ENCODE measurements at places on chromosomes 13 and 19.

DNA sequence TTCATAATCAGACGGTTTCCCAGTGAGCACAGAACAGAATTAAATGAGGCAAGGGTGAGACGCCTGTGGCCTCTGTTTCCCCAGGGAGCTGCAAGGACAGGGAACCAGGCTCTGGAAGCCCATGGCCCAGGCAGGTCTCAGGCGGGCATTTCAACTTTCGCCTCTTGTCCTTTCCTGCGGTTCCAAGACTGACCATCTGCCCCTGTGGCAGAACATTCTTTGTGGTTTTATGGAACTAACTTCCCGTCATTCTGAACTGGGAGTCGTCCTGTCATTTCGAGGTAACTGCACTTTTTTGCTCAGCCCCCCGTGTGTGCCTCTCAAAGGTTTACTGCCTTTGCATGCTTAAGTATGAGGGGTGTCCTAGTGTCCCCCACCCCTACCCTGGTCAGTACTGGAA, 70.9 kb downstream of the KL start:
- no peak for DNase-seq

DNA sequence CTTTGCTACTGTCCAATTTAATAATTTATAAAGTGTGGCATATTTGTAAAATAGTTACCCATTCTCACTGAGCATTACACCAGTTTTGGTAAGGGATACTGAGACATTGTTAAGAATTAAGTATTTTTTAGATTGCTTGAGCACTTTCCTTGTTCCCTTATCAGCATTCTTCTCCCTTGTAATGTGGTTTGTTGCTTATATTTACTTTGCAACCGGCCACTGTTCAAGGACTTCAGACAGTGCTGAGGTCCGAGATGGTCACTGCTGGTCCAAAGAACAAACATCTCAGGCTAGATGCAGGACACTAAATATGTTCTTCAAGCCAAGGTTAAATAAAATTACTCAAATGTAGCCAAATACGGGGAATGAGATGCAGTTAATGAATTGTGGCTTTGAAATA, 161.4 kb downstream of the TM9SF2 start:
- DNase-seq: peak; percentile 85

DNA sequence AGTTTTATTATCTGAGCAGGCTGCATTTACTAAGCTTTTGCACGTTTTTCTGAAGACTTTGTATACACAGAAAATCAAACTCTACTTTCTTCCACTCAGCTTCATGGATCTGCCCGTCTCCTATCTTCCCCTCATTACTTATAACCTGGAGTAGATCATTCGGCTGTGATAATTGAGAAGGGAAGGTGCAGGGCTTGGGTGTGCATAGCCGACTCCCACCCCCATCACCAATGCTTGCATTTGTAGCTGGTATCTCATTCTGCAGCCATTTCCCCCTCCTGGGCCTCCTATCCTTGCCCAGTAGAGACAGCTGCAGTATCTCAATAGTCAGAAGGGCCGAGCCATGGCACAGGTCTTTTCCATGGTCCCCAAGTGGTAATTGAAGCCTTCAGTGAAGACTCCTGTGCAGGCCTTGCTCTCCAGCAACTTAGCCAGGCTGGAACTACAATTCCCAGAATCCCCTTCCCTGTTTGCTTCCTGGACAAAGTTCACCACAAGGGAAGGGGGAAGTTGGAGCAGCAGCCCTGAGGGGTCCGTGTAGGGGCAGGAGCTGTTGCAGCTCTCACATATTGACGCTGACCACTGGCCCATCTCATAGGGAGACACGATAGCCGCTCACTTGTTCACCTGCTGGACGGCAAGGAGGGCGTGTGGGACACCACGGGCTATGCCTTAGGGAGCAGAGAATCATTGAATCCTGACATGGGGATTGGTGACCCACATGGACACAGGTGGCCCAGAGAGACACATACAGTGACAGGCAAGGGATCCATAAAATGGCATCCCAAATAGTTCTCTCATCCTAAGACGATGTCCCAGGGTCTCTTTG, 2.1 kb upstream of the SIGLEC8 start:
- DNase-seq: no peak

GRCh38 chr13:52833296-52833875, 15.1 kb downstream of the PCDH8 start:
- peak; percentile 12 for DNase-seq

- peak; percentile 12 for DNase-seq
These were observed 234.9 kb downstream of the LMO7 start for GRCh38 chr13:75871059-75871458.

GRCh38 chr13:102401766-102402165, at the start of gene FGF14:
Gene FGF14, minus strand, starts transcription at chr13:102402048.
- DNase-seq: peak; percentile 71

DNA sequence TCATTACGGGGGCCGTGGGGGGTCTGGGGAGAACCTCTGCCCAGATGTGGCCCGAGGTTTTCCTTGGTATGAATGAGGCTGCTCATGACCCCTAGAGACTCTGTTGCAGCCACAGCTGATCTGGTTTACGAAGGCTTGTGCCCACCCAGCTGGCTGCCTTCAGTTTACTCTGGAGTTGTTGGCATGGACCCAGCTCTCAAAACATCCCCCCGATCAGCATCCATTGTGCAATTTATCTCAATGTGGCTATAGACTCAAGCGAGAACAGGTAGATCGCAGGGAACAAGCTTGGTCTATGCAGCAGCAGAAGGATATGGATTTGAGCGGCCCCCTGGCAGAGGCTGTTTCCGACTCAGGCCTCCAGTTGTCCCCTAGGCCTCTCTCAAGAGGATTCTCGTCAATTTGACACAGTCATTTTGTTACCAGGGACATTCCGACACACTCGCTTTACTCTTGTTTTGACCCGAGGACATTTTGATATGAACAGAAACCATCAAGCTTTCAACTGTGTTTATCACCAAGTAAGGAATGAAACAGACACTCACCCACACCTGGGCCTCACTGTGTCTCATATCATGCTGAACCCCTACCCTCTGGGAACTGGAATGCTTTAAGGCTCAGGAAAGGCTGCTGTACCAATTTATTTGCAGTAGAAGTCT, 161.5 kb downstream of the KATNAL1 start:
- DNase-seq: no peak

- no peak for DNase-seq
These were observed 61.0 kb downstream of the MZT1 start for GRCh38 chr13:72666391-72666790.

DNA sequence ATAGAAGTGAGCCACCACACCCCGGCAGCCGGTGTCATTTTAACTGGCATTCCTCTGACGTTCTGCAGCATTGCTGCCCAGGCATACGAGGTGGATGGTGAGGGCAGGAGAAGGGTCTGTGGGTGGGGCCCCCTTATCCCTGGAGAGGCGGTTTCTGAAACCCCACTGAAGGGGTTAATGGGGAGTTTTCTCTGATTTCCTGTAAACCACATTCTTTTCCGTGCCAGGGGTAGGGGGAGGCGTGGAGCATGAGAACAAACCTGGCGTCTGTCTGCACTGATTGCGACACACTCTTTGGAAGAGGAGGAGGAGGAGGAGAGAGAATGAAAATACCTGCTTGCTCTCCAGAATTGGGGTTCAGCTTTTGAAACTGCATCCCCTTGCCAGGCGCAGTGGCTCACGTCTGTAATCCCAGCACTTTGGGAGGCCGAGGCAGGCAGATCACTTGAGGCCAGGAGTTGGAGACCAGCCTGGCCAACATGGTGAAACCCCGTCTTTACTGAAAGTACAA, 2.7 kb upstream of the C3 start:
- DNase-seq: no peak

- no peak for DNase-seq
These were observed 22.0 kb downstream of the SIN3B start for GRCh38 chr19:16851031-16851712.

GRCh38 chr19:44682807-44683206, 11.5 kb downstream of the CEACAM19 start:
- no peak for DNase-seq

GRCh38 chr13:91774397-91774796, 376.0 kb downstream of the GPC5 start:
- DNase-seq: no peak

DNA sequence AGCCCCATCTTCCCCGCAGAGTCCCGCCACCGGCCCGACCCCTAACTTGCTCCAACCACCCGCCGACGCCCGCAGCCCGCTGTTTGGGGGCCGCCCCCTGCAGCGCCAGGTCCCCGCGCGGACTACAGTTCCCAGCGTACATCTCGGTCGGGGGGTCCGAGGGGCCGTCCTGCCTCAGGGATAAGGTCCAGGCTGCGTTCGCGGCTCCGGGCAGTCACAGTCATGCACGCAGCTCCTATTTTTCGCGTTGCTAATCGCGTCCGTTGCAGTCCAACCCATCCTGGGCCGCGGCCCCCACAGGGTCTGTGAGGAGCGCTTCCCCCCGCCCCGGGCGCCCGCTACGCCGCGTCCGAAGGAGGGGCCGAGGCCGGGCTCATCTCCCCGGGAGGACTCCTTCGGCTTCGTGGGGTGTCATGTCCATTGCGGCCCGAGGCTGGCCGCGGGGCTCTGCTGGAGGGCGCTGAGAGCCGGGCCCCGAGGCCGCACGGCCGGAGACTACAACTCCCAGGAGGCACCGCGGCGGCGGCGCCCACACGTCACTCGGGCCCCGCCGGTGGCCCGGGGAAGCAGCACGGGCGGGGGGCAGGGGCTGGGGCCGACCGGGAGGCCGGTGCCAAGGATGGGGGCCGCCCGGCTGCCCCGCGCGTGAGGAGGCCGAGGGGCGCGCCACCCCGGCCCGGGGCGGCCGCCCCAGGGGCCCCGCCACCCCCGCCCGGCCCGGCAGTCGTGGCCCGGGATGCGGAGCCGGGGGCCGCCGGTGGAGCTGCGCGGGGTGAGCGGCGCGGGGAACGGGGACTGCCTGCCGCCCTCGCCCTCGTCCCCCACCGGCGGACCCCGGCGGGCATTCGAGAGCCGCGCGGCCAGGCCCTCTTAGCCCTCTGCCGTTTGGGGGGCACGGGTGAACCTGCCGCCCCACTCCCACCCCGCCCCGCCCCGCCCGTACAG, at the start of gene MAP3K10:
Gene MAP3K10, plus strand, starts transcription at position 536 of the 945 bp plus-strand sequence. CDS start 606 bp downstream, outside the sequence.
- DNase-seq: peak; percentile 85

DNA sequence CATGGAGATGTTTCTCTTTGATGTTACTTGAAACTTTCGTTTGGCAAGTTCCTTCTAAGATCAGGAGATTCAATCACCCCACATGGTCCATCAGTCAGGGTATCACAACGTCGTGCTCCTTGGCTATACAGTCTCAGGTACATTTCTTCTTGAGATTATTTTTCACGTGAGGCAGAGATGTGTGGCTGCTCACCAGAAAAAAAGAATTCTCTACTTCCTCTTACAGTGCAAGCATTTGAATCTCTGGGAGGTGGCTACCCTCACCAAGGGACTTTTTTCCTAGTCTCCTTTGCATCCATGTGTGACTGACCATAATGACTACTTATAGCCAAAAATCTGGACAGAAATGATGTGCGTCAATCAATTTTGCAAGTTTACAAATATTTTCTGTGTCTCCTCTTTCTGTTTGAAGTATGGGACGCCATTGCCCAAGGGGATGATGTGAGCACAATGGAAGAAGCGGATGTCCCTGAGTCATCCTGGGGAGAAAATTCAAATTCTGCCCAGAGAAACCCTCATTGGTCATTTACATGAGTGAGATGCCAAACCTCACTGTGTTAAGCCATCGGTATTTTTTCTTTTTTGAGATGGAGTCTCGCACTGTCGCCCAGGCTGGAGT, 8.6 kb upstream of the LAIR2 start:
- no peak for DNase-seq

DNA sequence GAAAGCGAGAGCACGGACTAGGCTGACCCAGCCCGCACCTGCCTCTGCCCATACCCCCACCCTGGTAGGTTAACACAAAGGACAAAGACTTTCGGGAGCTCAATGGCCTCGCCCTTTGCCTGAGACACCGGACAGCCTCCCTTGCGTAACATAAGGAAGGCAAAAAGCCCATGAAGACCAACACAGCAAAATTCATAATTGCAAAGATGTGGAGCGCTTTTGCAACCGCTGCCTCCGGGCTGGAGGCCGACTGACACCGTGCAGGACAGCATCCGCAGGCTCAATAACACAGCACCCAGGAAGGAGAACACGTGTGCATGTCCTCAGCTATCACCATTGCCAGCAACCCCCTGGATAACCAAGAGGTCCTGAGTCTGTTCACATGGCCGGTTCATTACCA, 15.4 kb downstream of the LILRA1 start:
- no peak for DNase-seq

DNA sequence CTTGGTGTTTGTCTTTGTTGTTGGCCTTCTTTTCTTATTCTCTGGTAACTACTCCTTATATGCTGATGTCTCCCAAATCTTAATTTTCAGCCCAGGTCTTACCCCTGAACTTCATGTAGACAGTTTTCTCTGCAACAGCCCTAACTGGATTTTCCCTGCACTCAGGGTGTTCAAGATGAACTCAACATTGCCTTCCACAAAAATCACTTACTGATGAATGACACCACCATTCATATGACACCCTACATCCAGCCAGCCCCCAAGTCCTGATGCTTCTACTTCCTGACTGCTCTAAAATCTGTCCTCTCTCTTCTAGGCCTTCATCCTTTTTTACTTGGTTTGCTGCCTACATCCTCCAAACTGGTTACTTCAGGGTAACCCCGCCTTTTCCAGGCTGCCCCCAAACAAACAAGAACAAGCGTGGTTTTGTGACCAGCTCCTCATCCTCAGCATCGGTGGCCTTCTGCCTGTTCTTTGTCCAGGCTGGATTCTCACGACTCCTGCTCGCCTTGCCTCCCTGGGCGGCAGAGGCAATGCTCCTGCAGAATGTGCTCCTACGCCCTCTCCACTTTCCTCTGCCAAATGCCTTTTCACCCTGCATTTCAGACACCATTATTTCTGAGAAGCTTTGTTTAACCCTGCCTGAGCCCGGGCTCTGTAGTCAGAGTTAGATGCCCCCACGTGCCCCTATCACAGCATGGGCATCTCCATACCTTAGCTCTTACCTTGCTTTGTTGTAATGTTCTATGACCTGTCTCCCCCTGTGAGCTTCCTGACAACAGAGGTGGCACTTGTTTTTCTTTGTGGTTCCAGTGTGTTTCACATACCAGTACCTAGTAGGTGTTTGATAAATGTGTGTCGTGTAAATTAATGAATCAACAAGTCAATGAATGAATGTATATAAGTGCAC, 61.8 kb downstream of the WDFY2 start:
- DNase-seq: no peak

DNA sequence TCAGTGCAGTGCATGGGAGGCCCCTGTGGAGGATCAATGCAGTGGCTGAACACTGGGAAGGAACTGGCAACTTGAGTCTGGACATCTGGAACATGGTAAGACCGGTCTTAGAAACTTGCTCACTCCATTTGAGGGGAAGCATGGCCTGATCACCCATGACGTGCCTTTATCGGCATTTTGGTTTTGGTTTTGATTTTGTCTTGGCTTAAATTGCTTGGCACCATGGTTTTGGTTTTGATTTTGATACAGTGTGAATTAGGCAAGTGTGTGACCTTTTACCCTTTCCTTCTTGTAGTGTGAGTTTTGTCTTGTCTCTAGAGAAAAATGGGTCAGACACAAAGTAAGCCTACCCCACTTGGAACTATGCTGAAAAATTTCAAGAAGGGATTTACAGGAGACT, 77.3 kb downstream of the ZNF486 start:
- DNase-seq: no peak

GRCh38 chr13:46679369-46680120, 117.4 kb downstream of the ESD start:
- peak; percentile 52 for DNase-seq

- no peak for DNase-seq
These were observed 12.7 kb downstream of the ZNF574 start for GRCh38 chr19:42088471-42089190.

GRCh38 chr13:40534456-40534855, 132.0 kb downstream of the FOXO1 start:
- DNase-seq: no peak

GRCh38 chr13:30848332-30849027, 57.6 kb upstream of the MEDAG start:
- DNase-seq: no peak

Measured in NCI-H69 (cell line).